Activated CD4-positive, alpha-beta T cell treated with anti-CD3 and anti-CD28 coated beads for 24 hours (primary cell): ENCODE measurements at places on chromosomes 6 and 20.

DNA sequence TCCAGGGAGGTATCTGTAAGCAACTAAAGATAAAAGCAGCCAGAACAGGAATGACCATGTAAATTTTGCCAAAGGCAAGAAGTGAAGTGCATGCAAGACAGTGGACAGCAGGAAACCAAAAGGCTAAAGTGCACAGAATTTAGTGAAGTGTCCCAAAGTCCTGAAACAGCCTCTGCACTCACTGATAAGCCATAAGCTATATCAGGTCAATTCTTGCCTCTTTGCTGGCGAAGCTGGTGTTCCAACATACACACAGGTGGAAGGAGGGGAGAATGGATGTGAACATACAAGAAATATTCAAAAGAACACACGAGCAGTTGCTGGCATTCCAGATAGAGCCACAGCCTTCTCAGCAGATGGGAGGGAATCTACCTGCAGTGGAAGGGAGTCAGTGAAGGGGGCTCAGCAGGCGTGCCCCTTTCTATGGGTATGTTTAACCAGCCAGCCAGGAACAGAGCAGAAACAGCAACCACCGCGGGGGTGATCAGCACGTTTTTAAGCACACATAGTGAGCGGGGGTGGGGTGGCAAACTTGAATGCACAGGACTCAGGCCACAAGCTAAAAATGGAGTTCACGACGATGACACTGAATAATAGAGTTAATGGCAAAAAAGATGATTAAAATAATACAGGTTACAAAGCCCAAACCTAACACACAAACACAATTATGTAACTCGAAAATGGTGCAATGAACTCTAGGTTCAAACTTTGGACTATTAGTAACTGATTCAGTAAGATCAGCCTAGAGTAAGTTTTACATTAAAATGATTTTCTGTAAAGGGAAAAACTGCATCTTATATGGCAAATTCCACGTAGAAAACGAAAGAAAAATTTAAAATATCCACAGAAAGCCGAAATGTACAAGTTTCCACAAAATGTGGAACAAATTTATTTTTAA, 1.2 kb downstream of the ECI2 start:
- no peak for DNase-seq

DNA sequence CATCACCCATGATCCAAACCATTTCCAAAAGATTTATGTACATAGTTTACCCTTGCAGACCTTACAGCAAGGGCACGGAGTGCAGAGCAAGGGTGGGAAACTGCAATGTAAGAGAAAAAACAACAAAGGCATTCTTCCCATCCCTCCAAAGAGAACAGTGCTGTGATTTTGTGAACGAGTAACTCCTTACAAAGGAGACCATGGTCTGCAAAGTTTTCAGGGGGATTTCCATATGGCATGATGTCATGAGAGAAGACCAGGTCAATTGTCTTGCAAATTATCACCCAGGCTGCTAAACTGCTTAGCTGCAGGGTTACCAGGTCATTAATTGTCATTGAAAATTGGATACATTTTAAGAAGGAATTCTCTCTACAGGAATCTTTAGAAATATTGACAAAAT, 58.3 kb downstream of the LAMP5 start:
- DNase-seq = no peak

- no peak for DNase-seq
These were observed 106.4 kb upstream of the ASCC3 start for GRCh38 chr6:100987556-100987955.

GRCh38 chr6:72956272-72956671, 269.0 kb downstream of the KHDC1L start:
- no peak for DNase-seq

DNA sequence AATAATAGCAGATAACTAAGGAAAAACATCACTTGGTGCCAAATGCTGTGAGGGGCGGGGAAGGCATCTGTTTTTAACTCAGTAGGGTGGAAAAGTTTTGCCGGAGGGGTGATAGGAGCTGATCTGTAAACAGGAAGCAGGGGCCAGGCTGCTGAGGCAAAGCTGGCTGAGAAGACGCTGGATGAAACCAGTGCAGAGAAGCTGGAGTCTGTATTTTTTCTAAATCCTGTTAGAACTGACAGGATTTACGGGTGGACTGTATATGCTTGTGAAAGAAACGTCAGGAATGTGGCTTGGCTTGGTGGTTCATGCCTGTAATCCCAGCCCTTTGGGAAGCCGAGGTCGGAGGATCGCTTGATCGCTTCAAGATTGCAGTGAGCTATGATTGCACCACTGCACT, 5.6 kb downstream of the PCMTD2 start:
- DNase-seq = no peak

GRCh38 chr20:20299904-20300303, 68.0 kb upstream of the INSM1 start:
- no peak for DNase-seq

GRCh38 chr6:76004202-76004601, 68.3 kb downstream of the IMPG1 start:
- DNase-seq = no peak

- DNase-seq = no peak
These were observed 148.2 kb downstream of the TRIM27 start for GRCh38 chr6:28775405-28776129.
